ENCODE measurements at places on chromosomes 16 and 17.

GRCh38 chr17:9215465-9215864 is 194.2 kb downstream of the NTN1 start:
- no peak for DNase-seq

DNA sequence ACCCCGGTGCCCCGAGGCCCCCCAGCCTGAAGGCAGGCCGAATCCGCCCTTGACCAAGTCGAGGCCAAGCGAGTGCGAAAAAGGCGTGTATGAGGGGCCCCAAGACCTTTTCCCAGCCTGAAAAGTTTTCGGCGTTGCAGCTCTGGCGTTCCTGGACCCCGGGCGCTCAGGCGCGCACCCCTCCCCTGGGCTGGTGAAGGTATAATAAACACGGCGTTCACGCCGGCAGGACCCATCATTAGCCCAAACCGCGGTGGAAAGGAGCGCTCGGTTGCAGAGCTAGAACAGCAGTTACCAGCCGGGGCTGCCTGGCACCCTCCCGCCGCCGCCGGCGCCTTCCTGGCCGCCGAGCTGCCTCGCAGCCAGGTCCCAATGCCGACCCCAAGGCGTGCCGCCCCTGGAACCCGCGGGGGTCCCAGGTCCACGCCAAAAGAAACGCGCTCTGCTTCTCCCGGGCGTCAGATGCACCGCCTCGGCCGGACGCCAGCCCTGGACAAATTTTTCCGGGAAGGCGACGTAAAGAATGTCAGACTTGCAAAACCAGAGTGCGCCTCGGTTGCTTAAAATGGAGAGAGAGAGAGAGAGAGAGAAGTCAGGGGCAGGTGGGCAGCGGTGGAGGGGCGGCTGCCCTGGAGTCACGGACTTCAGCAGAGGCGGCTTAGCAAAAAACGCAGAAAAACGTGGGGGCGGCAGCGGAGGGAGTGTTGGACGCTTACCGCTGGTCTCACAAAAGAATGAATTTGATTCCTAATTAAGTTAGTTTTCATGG is 11.5 kb upstream of the FOXF1 start:
- DNase-seq, result no peak

GRCh38 chr16:78796221-78796866 is 696.9 kb downstream of the WWOX start:
- DNase-seq, result no peak

DNA sequence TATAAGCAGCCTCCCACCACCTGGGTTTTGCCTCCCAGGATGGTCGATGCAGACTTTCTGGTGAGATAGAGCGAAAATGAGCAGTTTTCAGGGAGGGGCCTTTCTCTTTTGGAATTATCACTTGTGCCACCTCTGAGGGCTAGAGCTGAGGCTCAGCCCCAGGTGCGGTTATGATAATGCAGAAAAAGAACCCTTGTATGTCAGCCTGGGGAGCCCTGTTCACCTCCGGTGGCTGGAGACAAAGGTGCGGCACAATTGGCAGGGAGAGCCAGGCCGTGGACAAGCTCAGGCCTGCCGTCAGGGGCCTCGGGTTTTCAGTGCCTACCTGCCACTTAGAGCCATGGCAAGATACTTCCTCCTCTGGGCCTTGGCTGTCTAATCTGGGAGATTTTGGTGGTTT is 4.4 kb downstream of the SCPEP1 start:
- no peak for DNase-seq

GRCh38 chr16:89637379-89637778 is 20.1 kb downstream of the CHMP1A start:
- DNase-seq, result no peak

- DNase-seq, result no peak
Measured at GRCh38 chr16:85029981-85030401, 2.4 kb downstream of the KIAA0513 start.

- DNase-seq, result no peak
Measured at GRCh38 chr17:69461951-69462369, 47.5 kb downstream of the MAP2K6 start.

DNA sequence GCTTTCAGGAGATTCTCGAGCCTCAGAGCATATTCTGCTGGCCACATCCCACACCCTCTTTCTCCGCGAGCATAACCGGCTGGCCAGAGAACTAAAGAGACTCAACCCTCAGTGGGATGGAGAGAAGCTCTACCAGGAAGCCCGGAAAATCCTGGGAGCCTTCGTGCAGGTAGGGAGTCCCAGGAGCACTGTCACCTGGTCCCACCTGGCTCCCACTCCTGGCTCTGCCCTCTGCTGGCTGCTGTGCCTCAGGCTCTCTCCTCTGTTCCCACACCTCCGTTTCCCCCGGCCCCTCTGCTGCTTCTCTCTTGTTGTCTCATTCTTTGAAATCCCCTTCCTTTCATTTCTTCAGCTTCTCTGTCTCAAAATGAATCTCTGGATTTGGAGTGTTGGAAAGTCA is 16.4 kb downstream of the LPO start:
- no peak for DNase-seq

DNA sequence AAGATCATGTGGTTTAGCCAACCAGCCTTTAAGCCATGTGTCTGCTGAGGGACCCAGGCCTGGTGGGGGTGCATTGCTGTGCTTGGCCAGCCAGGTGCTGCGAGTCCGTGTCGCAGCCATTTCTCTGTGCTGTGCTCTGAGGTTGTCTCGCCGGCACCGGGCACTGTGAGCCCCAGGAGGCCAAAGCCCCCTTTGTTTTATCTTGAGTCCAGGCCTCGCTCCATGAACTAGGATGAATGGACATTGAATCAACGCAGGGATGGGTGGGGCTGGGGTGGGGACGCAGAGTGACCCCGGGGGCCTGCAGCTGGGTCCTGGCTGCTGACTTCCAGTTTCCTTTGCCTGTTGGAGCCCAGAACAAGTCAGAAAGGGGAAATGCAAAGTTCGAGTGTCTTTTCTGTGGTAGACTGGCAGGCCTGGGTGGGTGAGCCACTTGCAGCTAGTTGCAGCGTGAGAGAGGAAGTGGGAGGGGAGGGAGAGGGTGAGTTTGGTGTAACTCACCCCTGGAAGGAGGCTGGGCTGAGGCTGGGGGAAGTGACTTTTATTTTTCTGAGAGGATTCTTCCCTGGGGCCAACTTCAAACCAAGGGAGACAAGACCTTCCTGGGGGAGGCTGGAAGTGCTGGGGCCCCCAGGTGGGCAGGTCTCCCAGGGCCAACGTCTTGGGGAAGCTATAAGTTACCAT is 324.7 kb downstream of the SEC14L1 start:
- DNase-seq, result no peak

DNA sequence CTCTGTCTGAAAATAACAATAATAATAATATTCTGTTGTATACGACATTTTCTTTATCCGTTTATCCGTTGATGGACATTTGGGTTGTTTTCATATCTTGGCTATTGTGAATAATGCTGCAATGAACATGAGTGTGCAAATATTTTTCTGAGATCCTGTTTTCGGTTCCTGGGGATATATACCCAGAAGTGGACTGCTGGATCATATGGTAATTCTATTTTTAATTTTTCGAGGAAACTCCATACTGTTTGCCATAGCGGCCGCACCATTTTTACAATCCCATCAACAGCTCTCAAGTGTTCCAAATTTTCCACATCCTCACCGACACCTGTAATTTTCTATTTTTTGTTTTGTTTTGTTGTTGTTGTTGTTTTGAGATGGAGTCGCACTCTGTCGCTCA is 5.3 kb upstream of the PRSS41 start:
- no peak for DNase-seq

GRCh38 chr17:336110-337021 is 16.2 kb downstream of the RPH3AL start:
- DNase-seq, result no peak

DNA sequence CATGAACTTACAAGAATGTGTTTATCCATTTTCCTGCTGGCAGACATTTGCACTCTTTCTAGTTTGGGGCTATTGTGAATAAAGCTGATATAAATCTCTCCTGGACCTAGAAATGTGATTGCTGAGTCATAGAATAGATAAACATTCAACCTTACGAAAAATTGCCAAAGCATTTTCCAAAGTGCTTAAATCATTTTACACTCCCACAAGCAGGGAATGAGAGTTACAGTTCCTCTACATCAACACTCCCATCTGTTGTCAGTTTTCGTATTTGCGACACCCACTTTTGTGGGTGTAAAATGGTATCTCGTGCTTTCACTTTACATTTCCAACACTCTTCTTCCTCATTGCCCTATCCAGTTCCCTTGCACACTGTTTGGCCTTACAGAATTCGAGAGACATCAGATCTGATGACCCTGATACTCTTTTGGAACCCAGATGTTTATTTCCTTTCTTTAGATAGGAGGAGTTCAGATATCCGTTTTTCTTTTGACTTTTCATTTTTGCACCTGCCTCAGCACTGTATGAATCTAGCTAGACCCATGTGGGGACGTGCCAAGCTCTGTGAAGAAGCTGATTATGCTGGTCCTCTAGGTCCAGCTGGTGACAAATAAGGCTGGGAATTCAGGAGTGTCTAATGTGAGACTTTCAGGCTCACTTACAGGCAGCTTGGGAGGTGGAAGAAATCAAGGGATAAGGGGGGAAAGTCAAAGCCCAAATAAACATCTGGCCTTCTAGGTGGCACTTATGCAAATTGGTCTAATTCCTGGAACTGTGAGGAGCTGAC is 14.0 kb downstream of the SOX9 start:
- DNase-seq, result no peak

GRCh38 chr16:72092832-72093447 is 480 bp downstream of the TXNL4B start:
- no peak for DNase-seq

DNA sequence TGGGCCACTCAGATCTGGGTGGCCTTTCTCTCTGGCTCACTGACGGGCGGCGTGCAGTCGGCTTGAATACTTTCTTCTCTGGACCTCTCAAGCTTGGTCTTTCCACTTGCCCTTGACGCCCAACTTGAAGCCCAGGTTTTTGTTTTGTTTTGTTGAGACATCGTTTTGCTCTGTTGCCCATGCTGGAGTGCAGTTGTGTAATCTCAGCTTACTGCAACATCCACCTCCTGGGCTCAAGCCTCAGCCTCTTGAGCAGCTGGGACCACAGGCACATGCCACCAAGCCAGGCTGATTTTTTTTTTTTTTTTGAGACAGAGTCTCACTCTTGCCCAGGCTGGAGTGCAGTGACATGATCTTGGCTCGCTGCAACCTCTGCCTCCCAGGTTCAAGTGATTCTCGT is 22.7 kb upstream of the KIF19 start:
- no peak for DNase-seq

- DNase-seq, result no peak
Measured at GRCh38 chr16:86398622-86399021, 111.7 kb upstream of the FOXF1 start.

DNA sequence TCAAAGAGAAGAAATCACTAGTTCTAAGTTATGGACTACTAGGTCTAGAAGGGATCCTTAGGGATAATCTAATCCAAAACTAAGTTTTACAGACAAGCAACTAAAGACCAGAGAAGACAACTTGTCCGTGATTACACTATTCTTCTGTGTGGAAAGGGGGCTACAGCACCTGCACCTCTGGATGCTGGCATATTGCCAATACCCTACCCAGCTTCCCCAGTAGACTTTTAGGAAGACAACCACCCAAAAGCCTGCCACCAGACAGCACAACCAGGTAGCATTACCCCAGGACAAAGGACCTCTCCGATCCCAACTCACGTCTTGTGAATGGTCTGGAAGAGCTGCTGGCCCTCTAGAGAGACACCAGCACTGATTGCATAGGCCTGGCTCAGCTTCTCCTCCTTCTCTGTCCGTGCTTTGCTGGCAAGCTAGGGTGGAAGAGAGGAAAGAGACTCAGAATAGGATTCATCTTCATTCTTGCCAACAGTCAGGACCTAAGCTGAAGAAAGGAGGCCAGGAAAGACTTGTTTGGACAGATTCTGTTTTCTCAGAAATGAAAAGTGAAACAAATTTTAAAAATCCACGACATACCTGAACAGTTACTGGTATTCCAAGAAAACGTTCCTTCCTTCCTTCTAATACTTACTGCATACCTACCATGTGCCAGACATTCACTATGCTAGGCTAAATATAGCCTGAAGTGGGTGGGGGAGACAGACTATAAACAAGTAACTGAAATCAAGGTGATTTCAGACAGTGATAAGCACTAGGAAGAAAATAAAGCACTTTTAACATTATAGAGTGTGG is 25.3 kb upstream of the TMEM101 start:
- DNase-seq, result no peak

DNA sequence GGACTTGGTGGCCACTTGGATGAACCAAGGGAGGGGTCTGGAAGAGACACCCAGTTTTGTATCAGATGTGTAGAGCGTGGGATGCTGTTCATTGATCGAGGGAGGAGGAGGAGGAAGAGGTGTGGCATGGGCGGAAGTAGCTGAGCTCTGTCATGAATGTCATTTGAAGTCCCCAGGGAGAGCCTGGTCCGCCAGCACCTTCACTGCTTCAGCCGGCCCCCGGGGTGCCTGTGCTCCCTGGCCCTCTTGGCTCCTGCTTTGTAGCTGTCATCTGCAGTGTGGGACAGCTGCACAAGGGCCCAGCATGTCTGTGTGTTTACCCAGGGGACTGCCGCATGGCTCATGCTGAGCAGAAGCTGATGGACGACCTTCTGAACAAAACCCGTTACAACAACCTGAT is 75.4 kb upstream of the RBL2 start:
- no peak for DNase-seq

DNA sequence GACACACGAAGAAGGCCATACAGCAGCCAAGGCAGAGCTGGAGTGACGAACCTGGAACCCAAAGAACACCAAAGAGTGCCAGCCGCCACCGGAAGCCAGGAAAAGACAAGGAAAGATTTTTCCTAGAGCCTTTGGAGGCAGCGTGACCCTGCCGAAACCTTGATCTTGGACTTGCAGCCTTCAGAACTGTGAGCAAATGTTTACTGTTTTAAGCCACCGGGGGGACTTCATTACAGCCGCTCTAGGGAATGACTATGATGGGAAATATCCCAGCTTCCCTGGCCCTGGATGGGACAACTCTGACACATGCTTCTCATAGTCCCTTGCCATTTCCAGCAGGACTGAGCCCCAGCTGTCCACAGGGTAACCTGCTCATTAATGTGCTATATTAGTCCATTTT is 270.6 kb downstream of the HAPSTR1 start:
- no peak for DNase-seq

DNA sequence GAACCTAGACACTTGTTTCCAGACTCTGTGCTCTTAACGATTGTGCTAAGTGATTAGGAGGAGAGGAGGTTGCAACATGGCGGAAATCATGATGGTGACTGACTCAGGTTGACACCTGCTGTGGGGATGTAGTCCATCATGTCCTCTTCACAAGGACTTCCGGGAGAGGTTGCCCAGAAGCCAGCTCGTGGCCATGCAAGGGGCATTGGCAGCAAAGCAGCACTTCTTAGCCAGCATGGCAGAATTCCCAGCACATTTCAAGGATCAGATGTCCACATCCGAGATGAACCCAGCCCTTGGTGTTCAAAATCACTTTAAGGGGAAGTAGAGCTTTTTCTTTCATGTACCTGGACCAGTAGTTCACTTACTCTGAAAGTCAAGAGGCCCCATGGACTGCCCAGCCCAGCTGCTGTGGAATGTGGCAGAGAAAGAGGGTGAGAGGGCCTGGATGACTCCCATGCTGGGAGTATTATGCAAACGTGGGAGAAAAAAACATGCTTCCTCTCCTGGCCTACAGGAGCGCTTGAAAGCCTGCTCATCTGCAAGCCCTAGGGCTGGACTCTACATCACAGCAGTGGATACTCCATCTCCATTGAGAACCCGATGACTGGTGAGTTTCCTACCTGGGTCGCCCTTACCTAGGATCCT is 65.5 kb downstream of the IRX6 start:
- no peak for DNase-seq
